ENCODE measurements at places on chromosomes 4 and X. TPM values are rescaled to one million over a fixed set of nuclear protein-coding genes. Genes with fewer than 3 reads are reported as not detected.

The CCSER1 gene
- 16.7 TPM for polyA plus RNA-seq

The EXOC1L gene
- polyA plus RNA-seq = 0.15 TPM

The GPR34 gene
- 7.1 TPM for polyA plus RNA-seq

The RBM47 gene
- polyA plus RNA-seq = 87.4 TPM

The BEX1 gene
- polyA plus RNA-seq = 17.1 TPM

The PLP1 gene
- 77.9 TPM for polyA plus RNA-seq

The ETDB gene
- not detected for polyA plus RNA-seq

The OTUD5 gene
- polyA plus RNA-seq = 63.6 TPM

The PRDM5 gene
- polyA plus RNA-seq = 14.5 TPM

DNA sequence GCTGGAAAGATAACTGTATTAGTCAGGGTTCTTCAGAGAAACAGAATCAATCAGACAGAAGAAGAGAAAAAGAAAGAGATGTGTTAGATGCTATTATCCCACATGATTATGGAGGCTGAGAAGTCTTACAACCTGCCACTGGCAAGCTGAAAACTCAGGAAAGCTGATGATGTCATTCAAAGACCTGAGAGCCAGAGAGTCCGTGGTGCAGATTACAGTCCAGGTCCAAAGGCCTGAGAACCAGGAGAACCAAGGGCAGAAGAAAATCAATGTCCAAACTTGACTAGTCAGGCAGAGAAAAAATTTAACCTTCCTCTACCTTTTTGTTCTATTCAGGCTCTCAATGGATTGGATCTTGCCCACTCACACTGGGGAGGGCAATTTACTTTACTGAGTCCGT is 172.5 kb downstream of the QDPR start:
- DNase-seq = no peak

GRCh38 chrX:13078739-13079444 is 34.5 kb upstream of the FAM9C start:
- no peak for DNase-seq

DNA sequence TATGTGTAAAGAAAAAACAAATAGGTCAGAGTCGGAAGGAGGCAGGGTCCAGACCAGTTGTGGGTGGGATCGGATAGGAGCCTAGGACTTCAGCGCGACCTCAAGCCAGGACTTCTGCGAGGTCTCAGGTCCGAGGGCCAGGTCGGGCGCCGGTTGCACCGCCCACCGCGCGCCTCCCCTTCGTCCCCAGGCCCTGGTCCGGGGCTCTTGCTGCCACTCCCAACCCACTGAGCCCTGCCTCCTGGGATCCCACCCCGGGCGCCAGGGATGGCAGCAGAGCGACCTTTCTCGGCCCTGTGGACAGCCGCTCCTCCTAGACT is 12.3 kb downstream of the PITX2 start:
- DNase-seq = no peak

GRCh38 chr4:183182873-183183725 is 84.0 kb downstream of the WWC2 start:
- peak; percentile 58 for DNase-seq

- no peak for DNase-seq
Measured at GRCh38 chrX:129737916-129738315, 863 bp upstream of the XPNPEP2 start.

GRCh38 chr4:144171697-144172096 is 31.2 kb upstream of the GYPA start:
- DNase-seq = no peak

DNA sequence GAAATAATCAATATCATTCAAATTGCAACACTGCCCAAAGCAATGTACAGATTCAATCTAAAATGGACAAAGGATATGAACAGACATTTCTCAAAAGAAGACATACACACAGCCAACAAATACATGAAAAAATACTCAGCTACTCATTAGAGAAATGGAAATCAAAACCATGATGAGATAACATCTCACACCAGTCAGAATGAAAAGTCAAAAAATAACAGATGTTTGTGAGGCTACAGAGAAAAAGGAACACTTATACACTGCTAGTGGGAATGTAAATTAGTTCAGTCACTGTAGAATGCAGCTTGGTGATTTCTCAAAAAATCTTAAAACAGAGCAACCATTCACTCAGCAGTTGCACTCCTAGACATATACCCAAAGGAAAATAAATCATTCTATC is 205.2 kb downstream of the DKK2 start:
- no peak for DNase-seq

- no peak for DNase-seq
Measured at GRCh38 chr4:62407534-62407933, 1207.4 kb downstream of the ADGRL3 start.

GRCh38 chr4:7206911-7207567 is 14.7 kb downstream of the SORCS2 start:
- DNase-seq = no peak

DNA sequence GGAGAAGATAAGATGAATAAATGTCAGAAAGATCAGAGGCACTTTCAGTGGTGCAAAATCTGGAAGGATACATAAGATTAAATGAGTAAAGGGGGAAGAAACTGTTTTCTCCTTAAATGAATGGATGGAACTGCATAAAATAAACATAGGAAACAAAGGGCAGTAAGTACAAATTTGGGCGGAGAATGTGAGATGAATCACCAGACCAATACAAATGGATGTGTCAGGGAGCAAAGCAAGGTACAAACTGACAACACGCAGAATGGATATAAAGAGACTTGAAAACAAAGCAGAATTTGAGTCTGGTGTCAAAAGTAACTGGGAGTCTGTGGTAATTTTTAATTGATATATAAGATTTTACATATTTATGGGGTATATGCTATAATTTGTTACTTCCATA is 175.3 kb upstream of the PCDH18 start:
- no peak for DNase-seq

- no peak for DNase-seq
Measured at GRCh38 chr4:143743591-143743990, 43.1 kb upstream of the FREM3 start.

DNA sequence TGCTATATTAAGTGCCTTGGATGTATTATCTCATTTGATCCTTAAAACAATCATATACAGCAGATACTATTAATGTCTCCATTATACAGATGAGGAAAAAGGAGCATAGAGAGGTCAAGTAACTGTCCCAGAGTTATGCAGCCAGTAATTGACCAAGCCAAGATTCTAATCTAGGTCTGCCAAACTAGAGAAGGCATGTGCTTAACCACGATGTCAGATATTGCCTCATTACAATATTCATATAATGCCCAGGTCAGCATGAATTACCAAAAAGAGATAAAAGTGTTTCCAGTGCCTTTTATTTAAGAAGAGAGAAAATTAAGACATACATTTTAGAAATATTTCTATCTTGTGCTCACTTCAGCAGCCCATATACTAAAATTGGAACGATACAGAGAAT is 7.1 kb downstream of the ARHGEF6 start:
- DNase-seq = no peak

GRCh38 chr4:81617545-81617944 is 145.8 kb upstream of the RASGEF1B start:
- DNase-seq = no peak

DNA sequence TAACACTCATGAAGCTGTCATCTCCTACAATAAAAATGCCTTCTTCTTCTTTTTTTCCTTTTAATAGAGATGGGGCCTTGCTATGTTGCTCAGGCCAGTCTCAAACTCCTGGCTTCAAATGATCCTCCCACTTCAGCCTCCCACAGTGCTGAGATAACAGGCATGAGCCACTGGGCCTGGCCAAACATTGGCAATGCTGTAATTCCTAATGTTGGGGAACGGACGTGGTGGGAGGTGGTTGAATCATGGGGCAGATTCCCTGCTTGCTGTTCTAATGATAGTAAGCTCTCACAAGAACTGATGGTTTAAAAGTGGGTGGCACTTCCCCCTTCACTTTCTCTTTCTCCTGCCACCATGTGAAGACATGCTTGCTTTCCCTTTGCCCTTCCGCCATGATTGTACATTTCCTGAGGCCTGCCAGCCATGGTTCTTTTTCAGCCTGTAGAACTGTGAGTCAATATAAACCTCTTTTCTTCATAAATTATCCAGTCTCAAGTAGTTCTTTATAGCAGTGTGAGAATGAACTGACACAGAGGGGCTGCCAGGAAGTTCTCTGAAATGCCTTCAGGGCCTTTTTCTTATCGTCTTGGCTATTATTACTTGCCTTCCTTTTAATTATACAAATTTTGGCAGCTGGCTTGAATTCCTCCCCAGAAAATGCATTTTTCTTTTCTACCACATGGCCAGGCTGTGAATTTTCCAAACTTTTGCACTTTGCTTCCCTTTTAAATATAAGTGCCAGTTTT is 93.0 kb downstream of the CENPC start:
- DNase-seq = no peak

GRCh38 chr4:24849756-24850155 is 54.4 kb downstream of the SOD3 start:
- no peak for DNase-seq

DNA sequence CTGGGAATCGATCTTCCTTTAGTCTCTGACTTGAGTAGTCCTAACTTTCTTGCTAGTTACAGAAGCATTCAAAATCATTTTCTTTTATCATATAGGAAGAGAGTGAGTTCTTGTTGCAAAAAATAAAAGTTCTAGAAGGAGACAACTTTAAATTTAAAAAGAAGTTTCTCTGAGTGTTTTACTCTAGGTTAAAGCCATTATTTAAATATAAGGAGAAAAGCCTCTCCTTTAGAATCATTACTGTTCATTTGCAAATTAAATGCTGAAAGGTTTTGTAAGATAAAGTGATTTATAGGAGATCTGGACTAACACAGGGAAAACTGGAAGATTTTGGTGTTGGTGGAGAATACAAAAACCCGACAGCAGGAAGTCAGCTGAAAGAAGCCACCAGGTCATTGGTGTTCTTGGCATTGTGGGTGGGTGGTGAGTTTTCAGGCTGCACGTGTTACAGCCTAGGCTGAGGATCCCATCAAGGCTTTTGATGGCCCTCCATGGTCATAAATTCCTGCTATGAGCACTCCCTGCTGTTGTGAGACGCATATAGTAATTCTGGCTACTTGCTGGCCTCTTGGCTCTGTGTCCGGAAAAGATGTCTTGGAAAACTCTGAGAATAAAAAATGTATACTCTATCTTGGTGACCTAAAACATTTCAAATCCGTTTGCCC is 81.6 kb downstream of the GPAT3 start:
- DNase-seq = no peak

DNA sequence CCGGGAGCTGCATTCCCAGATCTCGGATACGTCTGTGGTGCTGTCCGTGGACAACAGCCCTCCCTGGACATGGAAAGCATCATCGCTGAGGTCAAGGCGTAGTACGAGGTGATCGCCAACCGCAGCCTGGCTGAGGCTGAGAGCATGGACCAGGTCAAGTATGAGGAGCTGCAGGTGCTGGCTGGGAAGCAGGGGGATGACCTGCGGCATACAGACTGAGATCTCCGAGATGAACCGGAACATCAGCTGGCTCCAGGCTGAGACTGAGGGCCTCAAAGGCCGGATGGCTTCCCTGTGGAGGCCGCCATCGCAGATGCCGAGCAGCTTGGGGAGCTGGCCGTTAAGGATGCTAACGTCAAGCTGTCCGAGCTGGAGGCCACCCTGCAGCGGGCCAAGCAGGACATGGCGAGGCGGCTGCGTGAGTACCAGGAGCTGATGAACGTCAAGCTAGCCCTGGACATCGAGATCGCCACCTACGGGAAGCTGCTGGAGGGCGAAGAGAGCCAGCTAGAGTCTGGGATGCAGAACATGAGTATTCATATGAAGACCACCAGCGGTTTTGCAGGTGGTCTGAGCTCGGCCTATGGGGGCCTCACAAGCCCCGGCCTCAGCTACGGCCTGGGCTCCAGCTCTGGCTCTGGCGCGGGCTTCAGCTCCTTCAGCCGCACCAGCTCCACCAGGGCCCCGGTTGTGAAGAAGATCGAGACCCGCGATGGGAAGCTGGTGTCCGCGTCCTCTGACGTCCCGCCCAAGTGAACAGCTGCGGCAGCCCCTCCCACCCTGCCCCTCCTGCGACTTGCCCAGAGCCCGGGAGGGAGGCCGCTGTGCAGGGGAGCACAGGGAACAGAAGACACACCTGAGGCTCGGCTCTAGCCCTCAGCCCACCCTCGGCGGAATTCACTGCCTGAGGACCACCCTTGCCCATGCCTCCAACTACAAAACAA is 29.4 kb upstream of the GABRA3 start:
- DNase-seq = no peak

DNA sequence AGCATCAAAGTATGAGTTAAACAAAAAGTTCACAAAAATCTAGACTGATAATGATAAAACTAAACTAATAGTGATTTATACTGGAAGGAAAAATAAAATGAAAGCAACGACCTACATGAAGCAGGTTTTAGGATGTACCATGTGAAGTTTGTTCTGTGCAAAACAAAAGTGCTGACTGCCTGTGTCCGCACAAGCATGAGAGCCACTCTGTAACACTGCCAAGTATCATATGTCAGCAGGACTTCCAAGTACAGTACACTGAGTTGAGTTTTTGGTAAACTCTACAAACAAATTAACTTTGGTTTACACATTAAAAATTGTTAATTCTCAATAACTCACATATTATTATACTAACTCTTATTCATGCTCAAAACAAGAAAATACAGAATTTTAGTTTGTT is 459.0 kb downstream of the PDGFC start:
- peak; percentile 1 for DNase-seq

All from left renal pelvis (tissue), 4 donors.